ENCODE measurements at places on chromosomes 5 and 9.

- H3K4me1 ChIP-seq: no peaks in the 10 kb centered on the region
- no peak overlapping the region for H3K4me3 ChIP-seq
- DNase-seq: no peak
- no peaks in the 10 kb centered on the region for H3K36me3 ChIP-seq
Measured at GRCh38 chr9:80883826-80884579, 805.3 kb downstream of the TLE1 start.

DNA sequence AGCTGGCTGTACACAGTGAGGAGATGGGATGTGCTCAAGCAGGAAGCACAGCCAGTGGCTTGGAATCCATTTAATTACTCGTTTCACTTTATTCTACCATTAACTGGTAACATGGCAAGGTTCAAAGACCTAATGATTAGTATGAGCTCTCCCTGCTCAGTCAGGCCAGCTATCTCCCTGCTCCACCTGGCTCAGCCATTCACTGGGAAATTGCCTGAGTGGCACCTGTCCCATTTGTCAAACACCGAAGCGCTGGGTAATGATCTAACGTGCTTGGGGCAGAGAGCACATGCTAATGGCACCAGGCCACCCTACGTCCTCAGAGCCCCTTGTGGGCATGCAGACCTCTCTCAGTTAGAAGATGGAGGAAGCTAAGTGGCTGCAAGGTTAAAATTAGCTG, 162.2 kb downstream of the TTLL11 start:
- no peak overlapping the region for H3K27ac ChIP-seq
- peaks cover 39% of the 10 kb centered on the region for H3K4me1 ChIP-seq
- peaks cover 13% of the 10 kb centered on the region for H3K36me3 ChIP-seq
- H3K4me3 ChIP-seq: no peak overlapping the region
- DNase-seq: no peak

GRCh38 chr5:79971156-79971555, 19.9 kb downstream of the MTX3 start:
- H3K27ac ChIP-seq: no peak overlapping the region
- peaks cover 35% of the 10 kb centered on the region for H3K4me1 ChIP-seq
- H3K4me3 ChIP-seq: no peak overlapping the region

DNA sequence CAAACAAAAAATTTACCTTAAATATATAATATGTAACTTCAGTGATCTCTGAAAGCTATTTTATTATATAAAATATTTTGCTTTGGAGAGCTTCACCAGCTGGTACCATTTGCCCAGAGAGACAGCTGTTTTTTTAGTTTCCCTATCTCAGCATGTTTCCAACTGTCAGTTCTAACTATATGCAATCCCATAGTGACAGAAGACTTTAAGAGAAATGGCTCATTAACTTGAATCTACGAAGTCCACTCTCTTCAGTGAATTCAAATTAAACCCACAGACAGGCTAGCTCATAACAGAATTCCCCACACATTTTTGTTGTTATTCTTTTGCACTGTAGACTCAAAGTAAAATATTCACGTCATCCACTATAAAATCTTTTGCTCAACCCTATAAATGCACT, 251.8 kb upstream of the POU5F2 start:
- no peaks in the 10 kb centered on the region for H3K27me3 ChIP-seq
- DNase-seq: no peak
- no peaks in the 10 kb centered on the region for H3K36me3 ChIP-seq
- H3K27ac ChIP-seq: no peak overlapping the region
- H3K4me1 ChIP-seq: peaks cover 44% of the 10 kb centered on the region
- H3K4me3 ChIP-seq: no peak overlapping the region
